NCI-H1417 (cell line): ENCODE measurements at places on chromosomes 6 and 20.

- DNase-seq: no peak
These were observed 126.3 kb downstream of the CARMIL1 start for GRCh38 chr6:25405442-25405841.

GRCh38 chr6:100617633-100618350 is 153.1 kb upstream of the SIM1 start:
- DNase-seq: no peak

DNA sequence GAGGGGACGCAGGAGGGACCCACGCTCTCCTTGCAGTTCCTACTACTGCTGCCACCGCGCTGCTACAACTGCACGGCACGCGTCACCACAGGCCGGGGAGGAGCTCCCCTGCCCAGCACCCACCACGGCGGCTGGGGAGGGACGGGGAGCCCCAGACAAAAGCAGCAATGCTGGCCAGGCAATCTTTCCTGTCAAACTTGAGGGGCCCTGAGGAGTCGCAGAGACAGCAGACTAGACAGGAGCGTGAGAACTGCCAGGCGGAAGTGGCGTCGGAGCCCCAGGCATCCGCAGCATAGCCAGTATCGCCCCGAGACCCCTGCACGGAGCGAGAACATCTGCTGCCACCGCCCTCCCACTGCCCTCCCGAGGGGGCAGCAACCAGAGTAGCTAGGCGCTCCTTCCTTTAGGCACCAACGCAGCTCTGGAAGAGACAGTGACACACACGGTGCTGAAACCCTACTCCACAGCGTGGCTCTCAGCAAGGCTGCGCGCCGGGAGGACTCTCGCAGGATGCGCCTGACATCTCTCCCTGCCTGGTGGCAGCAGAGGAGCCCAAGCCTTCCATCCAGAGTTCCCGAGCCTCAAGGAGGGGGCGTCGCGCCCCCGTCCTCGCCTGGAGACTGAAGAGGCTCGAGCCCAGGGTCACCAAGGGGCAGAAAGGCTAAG is 2.2 kb downstream of the TAF4 start:
- DNase-seq: peak; percentile 23

DNA sequence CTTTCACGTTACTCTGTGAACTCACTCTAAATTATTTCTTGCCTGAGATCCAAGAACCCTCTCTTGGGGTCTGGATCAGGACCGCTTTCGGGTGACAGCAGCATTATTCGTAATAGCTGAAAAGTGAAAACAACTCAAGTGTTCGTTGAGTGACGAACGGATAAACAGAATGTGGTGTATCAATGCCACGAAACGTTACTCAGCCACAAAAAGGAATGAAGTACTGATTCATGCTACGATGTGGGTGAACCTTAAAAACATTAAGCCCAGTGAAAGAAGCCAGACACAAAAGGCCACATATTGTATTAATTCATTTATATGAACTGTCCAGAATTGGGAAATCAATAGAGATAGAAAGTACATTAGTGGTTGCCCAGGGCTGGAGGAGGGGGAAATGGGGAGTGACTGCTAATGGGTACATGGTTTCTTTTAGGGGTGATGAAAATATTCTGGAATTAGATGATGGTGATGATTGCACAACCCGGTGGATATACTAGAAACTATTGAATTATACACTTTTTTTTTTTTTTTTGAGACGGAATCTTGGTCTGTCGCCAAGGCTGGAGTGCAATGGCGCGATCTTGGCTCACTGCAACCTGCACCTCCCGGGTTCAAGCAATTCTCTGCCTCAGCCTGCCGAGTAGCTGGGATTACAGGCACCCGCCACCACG is 8.4 kb downstream of the PTGIS start:
- no peak for DNase-seq

GRCh38 chr6:79238919-79239318 is 4.4 kb upstream of the HMGN3 start:
- DNase-seq: no peak

- DNase-seq: no peak
These were observed 19.5 kb upstream of the MAS1 start for GRCh38 chr6:159871241-159871640.

DNA sequence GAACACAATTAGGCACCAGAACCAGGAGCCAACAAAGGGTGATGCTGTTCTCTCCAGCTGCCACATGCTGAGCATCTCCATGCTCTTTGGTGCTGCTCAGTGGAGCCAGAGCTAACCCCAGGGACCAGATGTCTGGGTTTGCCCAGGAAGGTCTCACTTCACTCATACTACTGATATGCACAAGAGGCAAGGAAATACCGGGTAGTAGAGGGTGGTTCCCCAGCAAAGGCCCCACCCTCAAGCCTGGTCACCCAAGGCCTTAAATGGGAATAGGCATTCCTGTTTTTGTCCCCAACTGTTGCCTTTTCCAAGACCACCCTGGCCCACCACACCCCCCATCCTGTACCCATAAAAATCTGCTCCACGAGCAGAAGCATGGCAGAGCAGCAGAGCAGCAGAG is 204.5 kb upstream of the TAB2 start:
- no peak for DNase-seq

DNA sequence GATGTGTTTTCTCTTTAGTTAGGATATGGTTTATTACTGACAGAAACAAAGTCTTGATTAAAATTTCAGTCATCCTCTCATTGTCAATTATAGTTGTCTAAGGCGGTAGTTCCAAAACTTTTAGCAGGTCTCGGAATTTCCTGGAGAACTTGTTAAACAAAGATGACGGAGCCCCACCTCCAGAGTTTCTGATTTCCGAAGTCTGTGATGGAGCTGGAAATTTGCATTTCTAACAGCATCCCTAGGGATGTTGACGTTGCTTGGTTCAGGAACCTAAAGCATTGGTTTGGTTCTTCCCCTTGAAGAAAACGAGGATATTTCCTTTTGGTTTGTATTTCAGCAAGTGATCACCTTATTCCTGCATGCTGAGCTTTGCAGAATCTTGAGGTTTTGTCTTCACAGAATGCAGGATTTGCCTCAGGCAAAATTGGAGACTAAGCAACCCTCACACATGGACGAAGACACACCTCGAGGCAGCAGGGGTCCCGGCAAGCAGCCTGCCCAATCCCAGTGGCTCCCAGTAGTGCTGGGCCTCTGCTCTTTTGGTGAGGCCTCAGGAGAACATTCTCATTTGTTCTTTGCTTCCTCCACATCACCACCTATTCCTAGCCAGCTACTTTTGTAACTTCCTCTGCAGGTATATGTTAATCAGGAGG is 187.1 kb upstream of the PHACTR1 start:
- no peak for DNase-seq

- no peak for DNase-seq
These were observed 261.2 kb downstream of the DLL1 start for GRCh38 chr6:170029416-170030283.

- no peak for DNase-seq
These were observed 14.6 kb upstream of the ZMYND8 start for GRCh38 chr20:47370850-47371782.
